ENCODE measurements at places on chromosomes 5 and 9.

DNA sequence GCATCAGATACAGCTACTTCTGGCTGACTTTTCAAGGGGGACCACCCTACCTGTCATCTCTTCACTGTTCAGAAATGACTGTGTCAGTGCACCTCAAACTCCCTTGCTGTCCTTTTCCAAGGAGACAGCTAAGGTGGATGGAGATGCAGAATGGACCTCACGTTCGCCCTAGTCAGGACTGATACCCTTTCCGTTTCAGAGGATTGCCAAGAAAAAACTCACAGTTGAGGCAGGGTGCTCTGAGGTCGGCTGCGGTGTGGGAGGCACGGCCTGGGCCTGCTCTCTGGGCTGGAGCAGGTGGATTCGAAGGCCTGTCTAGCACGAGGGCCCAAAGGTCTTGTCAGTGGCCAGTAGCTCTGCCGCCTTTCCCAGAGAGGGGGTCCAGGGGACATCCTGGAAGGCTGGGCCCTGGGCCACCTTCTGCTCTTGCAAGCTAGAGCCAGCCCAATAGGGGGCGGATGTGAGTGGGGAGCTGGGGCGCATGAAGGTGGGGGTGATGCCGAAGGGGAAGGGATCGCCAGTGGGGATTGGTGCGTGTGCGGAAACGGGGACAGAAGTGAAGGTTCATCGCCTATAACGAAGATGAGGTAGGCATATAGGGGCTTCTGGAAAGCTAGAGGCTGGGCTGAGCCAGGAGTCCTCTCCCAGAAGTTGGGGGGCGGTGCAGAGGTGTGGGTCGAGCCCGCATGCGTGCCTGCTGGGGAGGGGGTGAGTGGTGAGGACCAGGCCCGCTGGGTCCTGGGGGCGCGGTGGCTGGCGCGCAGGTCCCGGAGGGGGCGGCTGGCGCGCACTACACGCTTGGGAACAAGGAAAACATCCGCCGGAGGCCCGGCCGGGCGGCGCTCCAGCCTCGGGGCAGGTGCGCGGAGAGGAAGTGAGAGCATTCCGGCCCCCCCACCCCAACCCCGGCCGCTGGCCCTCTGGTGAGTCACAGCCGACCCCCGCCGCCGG is 2.5 kb upstream of the MSMP start:
- DNase-seq = peak; percentile 62

GRCh38 chr9:34892886-34893285 is 65.2 kb upstream of the PHF24 start:
- DNase-seq = no peak

DNA sequence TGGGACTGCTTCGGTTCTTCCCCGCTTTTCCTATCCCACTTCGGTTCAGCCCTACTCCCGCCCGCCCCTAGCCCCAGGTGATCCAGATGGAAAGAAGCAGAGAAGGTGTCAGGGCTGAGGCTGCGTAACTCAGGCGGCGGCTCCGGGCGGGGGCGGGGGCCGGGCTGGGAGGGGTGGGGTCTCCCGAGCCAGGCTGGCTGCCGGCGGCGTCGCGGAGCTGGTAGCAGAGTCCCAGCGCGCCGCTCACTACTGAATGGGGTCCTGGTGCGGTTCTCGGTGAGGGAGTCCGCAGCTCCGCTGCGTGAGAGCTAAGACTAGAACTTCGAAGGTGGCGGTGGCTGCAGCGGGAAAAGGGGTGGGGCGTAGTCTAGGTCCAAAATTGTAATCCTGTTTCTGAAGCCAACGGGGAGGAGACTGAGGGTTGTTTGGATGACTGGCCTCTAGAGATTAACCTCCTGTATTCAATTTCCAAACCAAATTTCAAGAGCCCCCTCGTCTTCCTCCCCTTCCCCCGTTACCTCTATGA is 1.4 kb downstream of the PRR16 start:
- DNase-seq = no peak

GRCh38 chr5:25362799-25363198 is 718.0 kb upstream of the CDH10 start:
- no peak for DNase-seq

GRCh38 chr5:116404792-116405191 is 169.8 kb downstream of the SEMA6A start:
- DNase-seq = no peak

- no peak for DNase-seq
Observed at GRCh38 chr9:95785209-95785608, 90.3 kb upstream of the ERCC6L2 start.

- no peak for DNase-seq
Observed at GRCh38 chr5:158055111-158055501, 196.2 kb upstream of the CLINT1 start.

DNA sequence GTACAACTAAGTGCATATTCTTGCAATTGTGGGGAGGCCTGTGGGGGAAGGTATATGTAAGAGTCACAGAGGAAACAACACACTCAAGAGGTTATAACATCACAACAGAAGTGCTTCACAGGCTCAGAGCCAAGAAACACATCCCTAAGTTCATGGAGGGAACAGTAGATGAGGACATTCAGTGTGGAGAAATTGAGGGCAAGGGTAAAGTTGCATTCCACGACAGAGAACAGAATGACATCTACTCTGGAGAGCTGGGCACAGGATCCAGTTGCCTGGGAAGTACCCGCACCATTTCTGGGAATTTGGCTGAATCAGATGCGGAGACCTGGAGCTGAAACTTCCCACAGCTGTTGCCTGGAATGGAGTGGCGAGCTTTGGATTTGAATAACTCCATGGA is 197.2 kb downstream of the NXNL2 start:
- no peak for DNase-seq

DNA sequence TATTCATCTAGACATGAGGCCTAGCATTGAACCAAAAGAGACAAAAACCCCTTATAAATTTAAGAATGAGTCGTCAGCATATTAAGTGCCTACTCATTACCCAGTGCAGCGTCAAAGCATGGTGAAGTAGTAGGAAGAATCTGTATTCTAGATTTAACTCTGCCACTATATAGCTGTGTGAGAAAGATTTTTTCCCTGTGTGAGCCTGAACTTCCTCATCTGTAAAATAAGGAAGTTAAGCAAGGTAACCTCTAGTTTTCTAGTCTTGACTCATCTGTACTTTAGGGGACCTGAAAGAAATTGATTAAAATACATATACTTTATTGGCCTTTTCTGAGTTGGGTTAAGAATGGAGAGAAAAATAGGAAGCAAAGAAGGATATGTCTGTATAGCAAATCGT is 82.1 kb upstream of the RUSC2 start:
- DNase-seq = no peak

DNA sequence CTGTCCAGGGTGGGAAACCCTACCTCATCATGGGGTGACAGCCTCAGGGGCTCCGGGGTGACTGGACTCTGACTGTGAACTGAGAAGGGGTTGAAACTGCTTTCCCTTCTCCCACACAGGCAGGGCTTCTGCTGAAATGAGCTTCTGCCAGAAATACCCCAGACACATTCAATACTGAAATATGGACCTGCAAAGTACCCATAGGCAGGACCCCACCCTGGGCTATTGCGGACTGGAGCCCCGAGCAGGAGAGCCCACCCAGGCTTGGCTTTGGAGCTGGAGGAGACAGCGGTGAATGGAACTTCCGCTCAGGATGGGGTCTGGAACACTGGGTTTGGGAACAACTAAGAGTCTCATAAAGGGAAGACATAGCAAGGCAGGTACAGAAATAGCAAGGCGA is 37.5 kb downstream of the IRX2 start:
- no peak for DNase-seq

GRCh38 chr5:180169248-180170105 is 39.5 kb downstream of the RASGEF1C start:
- DNase-seq = no peak

DNA sequence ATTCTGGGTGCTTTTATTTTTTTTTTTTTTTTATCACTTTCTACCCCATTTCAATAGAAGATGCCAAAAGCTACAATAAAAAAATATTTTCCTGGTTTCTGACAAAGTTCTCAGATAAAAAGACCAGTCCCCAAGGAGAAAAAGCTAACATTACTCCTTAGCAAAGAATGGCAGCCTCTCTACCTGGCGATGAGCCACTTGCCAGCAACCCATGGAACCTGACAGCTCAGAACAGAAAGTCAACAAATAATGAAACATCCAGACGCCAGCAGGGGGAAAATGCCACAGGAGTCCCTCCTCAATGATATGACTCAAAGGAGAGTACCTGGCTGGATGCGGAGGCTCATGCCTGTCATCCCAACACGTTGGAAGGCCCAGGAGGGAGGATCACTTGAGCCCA is 123.2 kb downstream of the MYO10 start:
- no peak for DNase-seq

- DNase-seq = no peak
Observed at GRCh38 chr5:169272111-169272510, 28.8 kb downstream of the SLIT3 start.
